Aorta (tissue), 5 donors: ENCODE measurements at places on chromosomes 7 and 10.

- DNase-seq, result no peak
Measured at GRCh38 chr7:101996131-101996691, 178.8 kb downstream of the CUX1 start.

DNA sequence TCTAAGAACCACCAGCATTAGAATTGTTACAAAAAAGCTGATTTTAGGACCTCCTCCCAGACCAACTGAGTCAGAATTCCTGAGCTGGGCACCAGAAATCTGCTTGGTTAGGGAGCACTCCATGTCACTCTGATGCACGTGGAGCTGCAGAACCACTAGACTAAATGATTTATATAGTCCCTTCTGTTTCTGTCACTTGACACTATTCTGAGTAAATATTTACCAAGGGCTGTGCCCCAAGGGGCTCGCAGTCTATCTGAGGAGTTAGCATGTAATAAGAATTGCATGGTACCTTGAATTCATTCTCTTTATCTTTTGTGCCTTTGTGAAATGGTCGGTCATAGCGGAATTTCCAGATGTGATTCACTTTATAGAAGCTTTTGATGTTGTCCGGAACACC, 196.0 kb upstream of the IMMP2L start:
- DNase-seq, result no peak

GRCh38 chr7:4681218-4681851, 760 bp upstream of the FOXK1 start:
- DNase-seq, result no peak

DNA sequence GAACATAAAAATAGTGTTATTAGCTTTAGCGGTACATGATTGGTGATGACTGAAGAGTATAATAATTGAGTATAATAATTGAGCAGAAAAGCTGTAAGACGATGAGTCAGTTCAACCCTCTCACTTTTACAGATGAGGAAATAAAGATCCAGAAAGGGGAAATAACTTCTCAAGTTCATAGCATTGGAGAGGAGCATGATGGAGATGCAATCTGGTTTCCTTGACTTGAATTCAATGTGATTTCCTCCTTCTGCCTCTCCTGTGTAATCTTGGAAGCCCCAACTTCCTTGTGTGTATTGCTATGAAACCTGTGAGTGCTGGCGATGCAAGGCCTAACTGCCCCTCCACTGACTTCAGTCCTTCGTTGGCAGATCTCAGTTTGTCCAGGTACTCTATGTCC, 265.1 kb downstream of the LRMDA start:
- no peak for DNase-seq

DNA sequence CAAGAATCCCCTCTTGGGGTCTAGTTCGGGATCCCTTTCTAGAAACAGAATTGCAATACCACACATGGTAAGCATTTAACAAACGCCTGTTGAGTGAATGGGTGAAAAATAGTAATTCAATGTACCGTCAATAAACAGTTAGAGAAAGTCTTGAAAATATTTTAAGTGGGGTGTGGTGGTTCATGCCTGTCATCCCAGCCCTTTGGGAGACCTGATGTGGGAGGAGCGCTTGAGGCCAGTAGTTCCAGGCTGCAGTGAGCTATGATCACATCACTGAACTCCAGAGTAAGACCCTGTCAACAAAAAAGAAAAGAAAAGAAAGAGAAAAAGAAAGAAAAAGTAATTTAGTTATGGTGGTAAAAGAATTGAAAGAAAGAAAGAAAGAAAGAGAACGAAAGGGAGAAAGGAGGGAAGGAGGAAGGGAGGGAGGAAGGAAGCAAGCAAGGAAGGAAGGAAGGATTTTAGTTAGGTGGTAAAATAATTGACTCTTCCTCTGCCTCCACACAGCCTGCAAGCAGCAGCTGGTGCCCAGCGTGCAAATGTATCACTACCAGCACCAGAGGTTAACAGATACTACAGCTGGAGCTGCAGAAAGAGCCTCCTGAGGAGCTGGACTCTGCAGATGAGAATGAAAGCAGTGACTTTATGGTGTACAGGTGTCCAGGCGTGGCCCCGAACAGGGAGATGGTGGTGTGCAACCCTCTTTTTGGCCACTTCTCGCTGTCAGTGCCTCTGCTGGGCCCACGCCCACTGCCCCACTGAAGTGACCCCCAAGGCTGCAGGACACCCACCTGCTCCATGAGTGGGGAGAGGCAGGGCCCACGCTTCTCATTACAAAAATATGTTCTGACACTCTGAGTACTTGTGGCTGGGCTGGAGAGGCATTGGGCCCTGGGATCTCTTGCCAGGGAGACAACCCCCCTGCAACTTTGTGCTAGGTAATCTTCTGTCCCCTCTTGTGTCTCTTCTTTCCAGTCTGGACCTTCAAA, 135.4 kb downstream of the BAMBI start:
- no peak for DNase-seq

DNA sequence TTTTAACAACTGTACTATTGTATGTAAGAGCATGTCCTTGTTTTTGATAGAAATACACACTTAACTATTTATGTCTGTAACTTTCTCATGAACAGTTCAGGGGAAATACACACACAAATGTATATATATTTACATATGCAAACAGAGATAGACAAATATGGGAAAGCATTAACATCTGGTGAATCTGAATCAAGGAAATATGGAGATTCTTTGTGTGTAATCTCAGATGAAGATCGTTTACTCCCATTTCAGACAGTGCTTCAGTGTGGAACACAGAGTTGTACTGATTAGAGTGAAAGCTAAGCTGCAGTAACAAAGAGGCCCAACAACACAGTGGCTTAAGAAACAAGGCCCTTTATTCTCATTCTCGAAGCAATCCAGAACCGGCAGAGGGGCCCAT, 26.3 kb upstream of the NPVF start:
- DNase-seq, result no peak

DNA sequence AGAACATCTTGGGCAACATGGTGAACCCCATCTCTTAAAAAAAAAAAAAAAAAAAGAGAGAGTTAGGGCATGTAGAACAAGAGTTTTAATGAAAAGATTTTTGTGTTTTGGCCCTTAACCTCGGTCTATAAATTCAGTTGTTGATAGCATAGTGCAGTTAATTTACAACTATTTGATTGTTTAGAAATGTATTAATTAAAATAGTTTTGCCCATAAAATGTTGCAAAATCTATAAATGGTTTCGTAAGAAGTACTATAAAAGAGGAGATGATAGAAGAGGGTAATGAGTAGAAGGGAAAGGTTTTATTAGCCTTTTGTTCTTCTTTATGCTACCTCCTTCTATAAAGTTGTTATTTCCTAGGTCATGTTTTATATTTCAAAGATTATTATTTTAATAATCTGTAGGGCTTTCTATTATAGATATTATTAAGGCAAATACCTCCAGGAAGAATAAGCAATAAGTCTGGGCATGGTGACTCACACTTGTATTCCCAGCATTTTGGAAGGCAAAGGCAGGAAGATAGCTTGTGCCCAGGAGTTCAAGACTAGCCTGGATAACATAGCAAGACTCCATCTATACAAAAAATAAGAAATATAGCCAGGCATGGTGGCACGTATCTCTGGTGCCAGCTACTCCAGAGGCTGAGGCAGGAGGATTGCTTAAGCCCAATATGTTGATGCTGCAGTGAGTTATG, 73.3 kb downstream of the MCU start:
- DNase-seq, result no peak

- DNase-seq, result no peak
Measured at GRCh38 chr10:114802177-114802576, 19.4 kb upstream of the FHIP2A start.

DNA sequence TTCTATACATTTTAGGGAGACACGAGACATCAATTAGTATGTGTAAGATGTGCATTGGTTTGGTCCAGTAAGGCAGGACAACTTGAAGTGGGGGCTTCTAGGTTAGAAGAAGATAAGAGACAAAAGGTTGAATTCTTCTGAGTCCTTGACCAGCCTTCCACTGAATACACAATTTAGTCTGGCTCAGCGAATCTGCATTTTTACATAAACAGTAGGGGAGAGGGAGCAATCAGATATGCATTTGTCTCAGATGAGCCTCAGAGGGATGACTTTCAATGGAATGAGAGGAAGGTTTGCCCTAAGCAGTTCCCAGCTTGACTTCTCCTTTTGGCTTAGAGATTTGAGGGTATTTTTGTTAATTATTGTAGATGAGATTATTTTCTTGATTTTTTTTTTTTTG, 20.0 kb upstream of the C10orf90 start:
- DNase-seq, result no peak
